IMR-90 (cell line): ENCODE measurements at places on chromosomes 1 and 21. TPM values are rescaled to one million over a fixed set of nuclear protein-coding genes. Genes with fewer than 3 reads are reported as not detected.
A peak's percentile ranks its signal among the peaks of the same experiment; 100 is the strongest.

DNA sequence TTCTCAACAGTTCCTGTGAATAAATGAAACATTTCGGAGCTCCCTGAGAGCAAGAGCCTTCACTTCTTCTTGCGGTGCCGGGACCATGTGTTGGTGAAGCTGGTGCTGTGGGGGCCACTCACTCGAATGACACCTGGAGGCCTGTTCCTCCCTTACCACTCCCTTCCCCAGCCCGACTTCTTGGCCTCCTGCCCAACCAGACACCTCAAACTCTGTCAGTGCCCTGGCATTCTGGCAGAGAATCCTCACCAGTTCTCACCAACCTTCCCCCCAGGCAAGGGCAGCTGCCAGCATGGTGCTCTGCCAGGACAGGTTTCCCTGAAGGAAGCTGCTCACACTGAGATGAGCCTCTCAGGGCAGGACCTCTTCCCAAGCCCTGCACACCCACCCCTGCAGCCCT is 68.3 kb downstream of the MPZL1 start:
- peaks cover 28% of the 10 kb centered on the region for H3K36me3 ChIP-seq
- no peak for DNase-seq
- H3K4me1 ChIP-seq: peaks cover 11% of the 10 kb centered on the region
- no peak overlapping the region for H3K4me3 ChIP-seq
- H3K27me3 ChIP-seq: no peaks in the 10 kb centered on the region
- H3K27ac ChIP-seq: no peak overlapping the region

DNA sequence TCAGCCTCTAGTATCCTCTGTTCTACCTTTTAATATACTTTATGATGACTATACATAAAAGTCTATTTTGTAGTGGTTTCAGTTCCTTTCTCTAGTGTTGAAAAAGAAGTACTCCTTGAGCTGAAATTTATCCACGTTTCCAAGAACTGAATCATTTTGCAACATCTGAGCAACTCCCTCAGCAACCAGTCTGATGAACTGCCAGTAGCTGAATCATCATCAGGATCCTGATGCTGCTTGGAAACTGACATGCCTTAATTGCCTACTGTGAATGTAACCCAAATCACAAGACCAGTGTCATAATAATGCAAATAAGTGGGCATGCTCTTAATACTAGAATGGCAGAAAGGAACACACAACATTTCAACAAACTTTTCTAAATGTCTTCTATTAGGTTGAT is 103.3 kb downstream of the CYYR1 start:
- no peak overlapping the region for H3K4me3 ChIP-seq
- peak; percentile 50 for DNase-seq
- H3K4me1 ChIP-seq: no peaks in the 10 kb centered on the region
- H3K36me3 ChIP-seq: no peaks in the 10 kb centered on the region
- H3K27ac ChIP-seq: no peak overlapping the region

Gene PCSK9
- 0.14 and 0.17 TPM in 2 replicates for polyA plus RNA-seq

GRCh38 chr21:34733852-34734251 is 65.1 kb downstream of the CLIC6 start:
- H3K4me1 ChIP-seq: peaks cover 2% of the 10 kb centered on the region; the same call in 1 of the 2 replicates
- DNase-seq: no peak

- H3K36me3 ChIP-seq: no peaks in the 10 kb centered on the region
- H3K27ac ChIP-seq: peak overlapping the region; percentile 54; the same call in 1 of the 2 replicates
- H3K4me3 ChIP-seq: no peak overlapping the region
- peaks cover 4% of the 10 kb centered on the region; the same call in 1 of the 2 replicates for H3K4me1 ChIP-seq
- peak; percentile 65 for DNase-seq
Observed at GRCh38 chr1:214709241-214709640, 106.2 kb downstream of the CENPF start.

GRCh38 chr1:91881280-91881679 is 4.7 kb downstream of the TGFBR3 start:
- H3K4me1 ChIP-seq: peaks cover 1% of the 10 kb centered on the region; the same call in 1 of the 2 replicates
- no peaks in the 10 kb centered on the region for H3K36me3 ChIP-seq
- H3K4me3 ChIP-seq: no peak overlapping the region
- H3K27ac ChIP-seq: no peak overlapping the region
- DNase-seq: no peak

Gene CASZ1
- 0.23 and 0.24 TPM in 2 replicates for polyA plus RNA-seq

DNA sequence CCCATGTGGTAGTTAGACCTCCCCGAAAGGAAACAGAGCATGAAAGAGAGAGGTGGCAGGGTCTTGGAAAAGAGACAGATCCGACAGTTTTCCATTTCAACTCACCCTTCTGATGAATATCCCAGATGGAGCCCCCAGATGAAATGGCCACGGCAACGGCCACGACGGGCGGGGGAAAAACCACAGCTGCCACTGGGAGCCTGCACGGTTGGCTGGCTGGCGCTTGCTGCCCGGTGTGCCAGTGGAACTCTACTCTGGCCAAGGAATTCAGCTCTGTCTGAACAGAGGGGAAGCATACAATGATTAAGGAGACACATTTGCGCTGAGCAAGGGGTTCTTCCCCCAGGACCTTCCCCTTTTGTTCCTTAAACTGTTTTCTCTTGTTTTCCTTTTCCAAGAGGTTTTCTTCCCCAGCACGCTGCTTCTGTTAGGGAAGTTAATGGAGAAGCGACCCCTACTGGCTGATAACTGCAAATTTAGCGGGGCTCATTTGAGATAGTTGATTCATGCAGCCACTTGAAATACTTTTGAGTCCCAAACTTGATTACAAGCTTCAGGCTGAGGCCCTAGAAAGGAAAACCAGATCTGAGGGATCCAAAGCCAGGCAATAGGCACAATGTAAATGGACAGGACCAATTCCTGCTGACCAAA is 1122.5 kb downstream of the NCAM2 start:
- no peaks in the 10 kb centered on the region for H3K27me3 ChIP-seq
- no peaks in the 10 kb centered on the region for H3K4me1 ChIP-seq
- no peak overlapping the region for H3K27ac ChIP-seq

DNA sequence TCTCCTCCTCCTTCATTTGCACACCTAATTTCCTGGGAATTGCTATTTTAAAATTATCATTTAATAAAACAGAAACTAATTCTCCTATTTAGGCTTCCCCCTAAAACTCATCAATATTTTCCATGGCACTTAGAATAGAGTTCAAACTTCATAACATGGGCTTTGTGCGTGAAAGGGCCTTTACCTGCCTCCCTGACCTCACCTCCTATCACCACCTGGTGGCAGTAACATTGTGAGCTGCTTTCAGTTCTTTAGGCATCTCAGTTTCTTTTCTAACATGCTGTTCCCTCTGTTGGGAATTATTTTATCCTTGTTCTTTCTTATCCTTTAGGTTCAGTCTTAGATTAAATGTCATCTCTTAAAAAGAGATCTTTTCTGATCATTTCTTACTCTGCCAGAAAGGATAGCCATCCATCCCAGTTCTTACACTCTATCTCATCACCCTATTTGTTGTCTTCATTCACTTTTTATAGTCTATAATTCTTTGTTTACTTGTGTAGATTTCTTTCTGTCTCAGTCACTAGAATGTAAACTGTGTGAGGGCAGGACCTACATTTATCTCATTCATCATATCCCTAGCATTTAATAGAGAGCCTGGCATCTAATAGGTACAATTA is 133.8 kb upstream of the KIAA1614 start:
- H3K27me3 ChIP-seq: no peaks in the 10 kb centered on the region
- no peaks in the 10 kb centered on the region for H3K36me3 ChIP-seq
- H3K27ac ChIP-seq: no peak overlapping the region
- peaks cover 4% of the 10 kb centered on the region; the same call in 1 of the 2 replicates for H3K4me1 ChIP-seq

GRCh38 chr21:27202301-27202700 is 235.4 kb upstream of the ADAMTS5 start:
- peaks cover 9% of the 10 kb centered on the region for H3K4me1 ChIP-seq
- DNase-seq: no peak
- H3K4me3 ChIP-seq: no peak overlapping the region
- no peak overlapping the region for H3K27ac ChIP-seq
- H3K36me3 ChIP-seq: no peaks in the 10 kb centered on the region
- no peaks in the 10 kb centered on the region for H3K27me3 ChIP-seq

DNA sequence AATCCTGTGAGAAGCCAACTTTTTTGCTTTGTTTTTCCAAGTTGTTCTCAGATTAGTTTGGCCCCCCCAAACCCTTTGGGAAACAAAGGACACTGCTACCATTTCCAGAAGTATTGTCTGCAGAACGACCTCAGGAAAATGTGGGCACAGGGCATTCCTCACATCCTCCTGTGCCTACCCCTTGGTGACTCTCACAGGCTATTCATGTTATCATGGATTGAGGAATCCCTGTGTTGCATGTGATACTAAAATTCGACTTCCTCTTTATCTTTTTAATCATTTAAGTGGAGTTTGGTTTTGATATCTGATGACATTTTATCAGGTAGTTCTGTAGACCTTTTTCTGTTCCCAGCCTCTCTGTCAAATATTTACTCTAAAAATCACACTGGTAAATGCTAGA is 184.5 kb downstream of the FASLG start:
- peaks cover 2% of the 10 kb centered on the region; the same call in 1 of the 2 replicates for H3K4me1 ChIP-seq
- no peaks in the 10 kb centered on the region for H3K36me3 ChIP-seq
- H3K27ac ChIP-seq: no peak overlapping the region
- no peaks in the 10 kb centered on the region for H3K27me3 ChIP-seq

Gene ZMYND12
- 0.03 TPM in 1 of 2 replicates, not detected in the other for polyA plus RNA-seq

DNA sequence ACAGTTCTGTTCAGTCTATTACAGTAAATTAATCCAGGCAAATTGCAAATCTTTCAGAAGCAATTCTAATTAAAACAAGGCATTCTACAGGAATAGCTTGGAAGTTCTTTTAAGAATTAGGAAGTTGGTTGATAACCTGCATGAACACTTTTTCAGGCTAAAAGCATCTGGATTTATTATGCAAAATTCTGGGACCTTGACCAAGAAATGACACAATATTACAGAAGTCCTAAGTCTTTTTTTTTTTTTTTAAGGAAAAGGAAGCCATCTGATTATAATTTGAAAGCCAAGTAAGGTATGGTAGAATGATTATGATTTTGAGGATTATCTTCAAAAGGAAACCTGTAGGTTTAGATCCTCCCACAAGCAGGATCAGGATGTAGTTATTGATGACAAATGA is 74.7 kb upstream of the KCNK2 start:
- no peaks in the 10 kb centered on the region for H3K4me1 ChIP-seq
- no peaks in the 10 kb centered on the region for H3K36me3 ChIP-seq
- DNase-seq: peak; percentile 61
- no peaks in the 10 kb centered on the region for H3K27me3 ChIP-seq
- H3K4me3 ChIP-seq: no peak overlapping the region
- H3K27ac ChIP-seq: no peak overlapping the region

Gene RPE65
- polyA plus RNA-seq: not detected in 2 replicates

DNA sequence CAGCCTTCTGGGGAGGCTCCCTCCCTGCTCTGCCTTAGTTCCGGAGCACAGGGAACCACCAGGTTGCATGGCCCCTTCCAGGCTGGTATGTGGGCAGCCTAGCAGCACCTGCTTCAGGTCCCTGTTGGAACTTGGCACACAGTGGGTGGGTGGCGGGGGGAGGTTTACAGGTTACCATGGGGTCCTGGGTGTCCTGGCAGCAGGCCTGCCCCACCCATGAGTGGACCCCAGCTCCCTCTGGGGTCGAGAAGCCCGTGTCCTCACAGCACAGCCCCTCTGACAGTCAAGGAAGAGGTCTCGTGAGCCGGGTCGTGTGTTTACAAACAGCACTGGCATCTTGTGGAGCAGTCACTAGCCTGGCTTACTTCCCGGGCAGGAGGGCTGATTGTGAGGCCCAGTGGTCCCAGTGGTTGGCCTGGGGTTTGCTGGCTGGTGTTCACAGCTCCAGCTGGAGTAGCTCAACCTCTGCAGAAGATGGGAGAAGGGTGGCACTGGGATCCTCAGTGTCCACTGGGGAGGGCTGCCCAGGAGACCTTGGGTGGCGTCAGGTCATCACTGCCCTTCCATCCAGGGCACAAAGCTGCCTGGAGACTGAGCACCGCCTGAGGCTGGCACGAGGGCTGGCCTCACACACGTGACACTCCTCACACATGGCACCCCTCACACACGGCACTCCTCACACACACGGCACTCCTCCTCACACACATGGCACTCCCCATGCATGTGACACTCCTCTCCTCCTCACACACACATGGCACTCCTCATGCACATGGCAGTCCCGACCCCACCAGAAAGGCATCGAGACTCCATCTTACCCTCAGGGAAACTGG is 100.9 kb downstream of the RIPK4 start:
- H3K27me3 ChIP-seq: peaks cover 3% of the 10 kb centered on the region; the same call in 1 of the 2 replicates
- H3K4me3 ChIP-seq: no peak overlapping the region
- no peak overlapping the region for H3K27ac ChIP-seq
- DNase-seq: no peak
- no peaks in the 10 kb centered on the region for H3K36me3 ChIP-seq

- no peak overlapping the region for H3K4me3 ChIP-seq
- H3K27ac ChIP-seq: no peak overlapping the region
- H3K27me3 ChIP-seq: no peaks in the 10 kb centered on the region
- H3K4me1 ChIP-seq: no peaks in the 10 kb centered on the region
- DNase-seq: peak; percentile 29
Observed at GRCh38 chr1:80248886-80249285, 1242.4 kb upstream of the ADGRL4 start.

- H3K27me3 ChIP-seq: no peaks in the 10 kb centered on the region
- DNase-seq: no peak
- H3K4me1 ChIP-seq: peaks cover 7% of the 10 kb centered on the region
- H3K36me3 ChIP-seq: no peaks in the 10 kb centered on the region
- no peak overlapping the region for H3K27ac ChIP-seq
Observed at GRCh38 chr1:185438936-185439335, 121.9 kb upstream of the IVNS1ABP start.

DNA sequence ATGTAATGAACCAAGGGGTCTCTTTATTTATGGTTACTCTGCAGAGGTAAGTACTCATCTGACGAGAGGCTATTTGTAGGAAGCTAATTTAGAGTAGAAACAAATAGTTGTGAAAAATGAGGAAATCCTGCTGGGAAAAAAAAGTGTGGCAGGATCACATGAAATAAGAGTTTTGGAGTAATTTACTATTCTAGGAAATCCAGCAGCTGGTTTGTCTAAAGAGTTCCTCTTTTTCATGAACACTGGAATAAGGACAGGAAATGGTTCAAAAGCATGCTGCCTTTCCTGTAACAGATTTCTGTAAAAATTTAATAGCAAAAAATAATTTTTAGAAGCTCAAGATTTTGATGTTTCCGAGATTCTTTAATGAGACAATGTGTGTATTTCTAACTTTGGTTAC is 177.3 kb downstream of the CHRM3 start:
- no peak overlapping the region for H3K27ac ChIP-seq
- no peaks in the 10 kb centered on the region for H3K27me3 ChIP-seq
- H3K36me3 ChIP-seq: no peaks in the 10 kb centered on the region
- no peak overlapping the region for H3K4me3 ChIP-seq
- H3K4me1 ChIP-seq: no peaks in the 10 kb centered on the region

- no peak within 1 kb of the TSS for H3K4me3 ChIP-seq
- H3K36me3 ChIP-seq: no peaks in the 10 kb centered on the region
- no peak within 1 kb of the TSS for H3K27ac ChIP-seq
- no peak for DNase-seq
- no peaks in the 10 kb centered on the region for H3K4me1 ChIP-seq
- peaks cover 9% of the 10 kb centered on the region for H3K27me3 ChIP-seq
Observed at GRCh38 chr1:225941187-225941941, at the start of gene LEFTY2. LEFTY2 (minus strand) TSS chr1:225941220; CDS start chr1:225941140, 80 bp downstream.

GRCh38 chr1:156945881-156946661 is 25.6 kb downstream of the LRRC71 start:
- no peaks in the 10 kb centered on the region for H3K27me3 ChIP-seq
- H3K36me3 ChIP-seq: peaks cover 76% of the 10 kb centered on the region
- DNase-seq: peak; percentile 60
- no peak overlapping the region for H3K4me3 ChIP-seq
